Osteoblast (primary cell): ENCODE measurements at places on chromosomes 11 and 22. TPM values are rescaled to one million over a fixed set of nuclear protein-coding genes. Genes with fewer than 3 reads are reported as not detected.

DNA sequence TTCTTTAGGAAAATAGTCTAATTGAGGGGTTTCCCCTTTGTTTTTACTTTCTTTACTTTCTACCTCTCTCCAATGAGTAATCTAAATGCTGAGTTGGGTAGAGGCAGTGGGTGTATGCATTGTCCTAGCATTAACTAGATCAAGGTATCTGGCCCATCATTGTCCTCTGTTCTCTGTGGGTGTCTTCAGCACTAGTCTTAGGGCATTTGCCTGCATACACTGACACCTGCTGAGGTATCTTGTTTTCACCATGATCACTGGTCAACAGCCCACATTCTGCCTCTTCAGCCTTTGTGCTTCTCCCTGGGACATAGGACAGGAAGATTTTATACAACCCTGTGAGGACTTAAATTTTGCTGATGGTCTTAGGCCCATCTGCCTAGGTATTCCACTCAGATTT, 371.1 kb downstream of the RAB38 start:
- no peak overlapping the region for H3K4me3 ChIP-seq
- no peak overlapping the region for H3K27ac ChIP-seq
- H3K4me1 ChIP-seq = no peaks in the 10 kb centered on the region
- no peaks in the 10 kb centered on the region for H3K36me3 ChIP-seq
- DNase-seq = no peak

- H3K4me1 ChIP-seq = no peaks in the 10 kb centered on the region
- no peak for DNase-seq
- H3K36me3 ChIP-seq = no peaks in the 10 kb centered on the region
- no peak overlapping the region for H3K4me3 ChIP-seq
- H3K27ac ChIP-seq = no peak overlapping the region
Observed at GRCh38 chr11:13236626-13237025, 41.0 kb upstream of the BMAL1 start.

- no peak overlapping the region for H3K27ac ChIP-seq
- no peaks in the 10 kb centered on the region for H3K4me1 ChIP-seq
- DNase-seq = no peak
- no peak overlapping the region for H3K4me3 ChIP-seq
- H3K27me3 ChIP-seq = no peaks in the 10 kb centered on the region
Observed at GRCh38 chr11:8415195-8415594, 151.5 kb upstream of the LMO1 start.

GRCh38 chr11:110190885-110191284, 97.7 kb downstream of the ZC3H12C start:
- peaks cover 18% of the 10 kb centered on the region for H3K4me1 ChIP-seq
- no peaks in the 10 kb centered on the region for H3K36me3 ChIP-seq
- DNase-seq = no peak
- H3K27me3 ChIP-seq = no peaks in the 10 kb centered on the region
- H3K4me3 ChIP-seq = no peak overlapping the region

DNA sequence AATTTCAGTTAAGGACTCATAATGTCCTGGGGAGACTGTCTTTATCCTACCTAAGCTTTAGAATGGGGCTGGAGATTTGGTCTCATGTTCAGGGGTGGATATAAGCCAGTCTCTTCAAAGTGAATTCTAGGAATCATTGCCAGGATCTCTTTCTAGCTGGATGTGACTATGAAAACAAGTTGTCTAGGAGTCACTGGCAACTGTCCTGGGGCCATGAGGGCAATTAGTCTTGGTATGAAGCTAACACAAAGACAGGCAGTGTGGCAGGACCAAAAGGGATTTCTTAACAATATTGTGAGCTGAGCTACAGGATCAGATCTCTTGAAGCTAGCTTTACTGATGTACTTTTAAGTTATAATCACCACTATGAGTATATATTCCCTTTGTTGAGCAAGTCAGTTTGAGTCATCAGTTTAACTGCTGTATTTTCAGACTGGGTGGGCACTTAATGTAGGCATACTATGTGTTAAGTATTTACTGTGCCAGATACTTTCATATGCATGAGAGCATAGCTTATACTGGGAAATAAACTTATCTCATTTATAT, 390.0 kb upstream of the CCDC90B start:
- DNase-seq = no peak
- peaks cover 2% of the 10 kb centered on the region for H3K27me3 ChIP-seq
- H3K4me1 ChIP-seq = no peaks in the 10 kb centered on the region
- no peak overlapping the region for H3K27ac ChIP-seq
- H3K4me3 ChIP-seq = no peak overlapping the region
- no peaks in the 10 kb centered on the region for H3K36me3 ChIP-seq

DNA sequence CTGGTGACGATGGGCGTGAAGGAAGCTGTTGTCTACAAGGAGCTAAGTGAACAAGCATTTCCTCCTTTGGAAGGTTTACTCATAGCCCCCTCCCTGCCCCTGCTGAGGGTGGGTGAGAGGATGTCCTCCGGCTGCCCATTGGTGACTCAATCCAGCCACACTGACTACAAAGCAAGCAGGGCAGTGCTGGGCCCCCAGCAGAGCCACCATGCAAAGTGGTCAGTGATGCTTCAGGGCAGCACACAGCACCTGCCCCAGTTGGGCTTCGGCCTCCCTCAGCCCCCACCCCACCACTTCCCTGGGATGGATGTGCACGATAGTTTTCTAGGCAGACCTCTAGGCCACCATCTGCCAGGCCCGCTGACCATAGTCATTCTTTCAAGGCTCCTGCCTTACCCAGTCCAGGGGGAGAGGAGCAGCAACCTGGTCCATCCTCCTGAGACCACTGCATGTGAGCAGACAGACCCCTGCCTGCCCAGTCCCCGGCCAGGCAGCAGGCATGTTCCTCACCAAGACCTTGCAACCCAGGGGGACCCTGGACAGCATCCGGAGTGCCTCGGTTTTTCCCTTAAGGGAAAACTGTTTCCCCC, 125.1 kb downstream of the BCR start:
- peaks cover 3% of the 10 kb centered on the region for H3K36me3 ChIP-seq
- H3K4me3 ChIP-seq = no peak overlapping the region
- no peaks in the 10 kb centered on the region for H3K27me3 ChIP-seq
- peak; percentile 92 for DNase-seq

- no peak for DNase-seq
- no peaks in the 10 kb centered on the region for H3K27me3 ChIP-seq
- H3K27ac ChIP-seq = no peak overlapping the region
Observed at GRCh38 chr11:115357066-115357465, 147.1 kb downstream of the CADM1 start.

DNA sequence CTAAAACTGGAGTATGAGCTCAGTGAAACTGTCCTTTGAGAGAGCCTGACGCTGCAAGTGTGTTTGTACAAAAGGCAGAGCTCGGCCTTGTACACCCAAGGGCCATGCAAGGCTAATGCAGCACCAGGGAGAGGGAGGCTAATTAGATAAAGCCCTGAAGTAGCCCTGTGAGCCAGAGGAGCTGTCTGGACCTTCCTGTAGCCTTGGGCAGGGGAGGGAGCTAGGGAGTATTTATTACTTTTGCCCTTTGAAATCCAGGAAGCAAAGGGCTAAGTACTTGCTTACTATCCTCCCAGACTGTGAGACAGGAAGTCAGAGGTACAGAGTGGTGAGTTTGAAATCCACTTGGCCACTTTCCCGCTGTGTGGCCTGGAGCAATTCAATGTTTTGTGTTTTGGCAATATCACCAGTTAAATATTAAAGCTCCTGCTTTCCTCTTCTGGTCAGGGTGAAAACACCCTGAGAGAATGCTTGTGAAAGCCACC, 10.2 kb upstream of the LDHA start:
- H3K27ac ChIP-seq = peak overlapping the region; percentile 98
- peaks cover 27% of the 10 kb centered on the region for H3K4me1 ChIP-seq
- no peaks in the 10 kb centered on the region for H3K27me3 ChIP-seq
- peak overlapping the region; percentile 34 for H3K4me3 ChIP-seq

- H3K4me1 ChIP-seq = peaks cover 39% of the 10 kb centered on the region
- H3K36me3 ChIP-seq = no peaks in the 10 kb centered on the region
- H3K4me3 ChIP-seq = peak overlapping the region; percentile 77
- H3K27ac ChIP-seq = peak overlapping the region; percentile 80
- peak; percentile 90 for DNase-seq
- no peaks in the 10 kb centered on the region for H3K27me3 ChIP-seq
Observed at GRCh38 chr11:117097389-117098268, 599 bp downstream of the SIK3 start.

GRCh38 chr11:124977006-124977405, 23.0 kb downstream of the CCDC15 start:
- H3K27me3 ChIP-seq = no peaks in the 10 kb centered on the region
- H3K4me1 ChIP-seq = no peaks in the 10 kb centered on the region
- H3K36me3 ChIP-seq = no peaks in the 10 kb centered on the region
- no peak for DNase-seq
- H3K27ac ChIP-seq = no peak overlapping the region

GRCh38 chr11:19742588-19743292, 30.1 kb downstream of the NAV2 start:
- no peaks in the 10 kb centered on the region for H3K27me3 ChIP-seq
- no peak for DNase-seq
- peaks cover 12% of the 10 kb centered on the region for H3K36me3 ChIP-seq
- no peak overlapping the region for H3K4me3 ChIP-seq
- H3K27ac ChIP-seq = no peak overlapping the region
- H3K4me1 ChIP-seq = no peaks in the 10 kb centered on the region

DNA sequence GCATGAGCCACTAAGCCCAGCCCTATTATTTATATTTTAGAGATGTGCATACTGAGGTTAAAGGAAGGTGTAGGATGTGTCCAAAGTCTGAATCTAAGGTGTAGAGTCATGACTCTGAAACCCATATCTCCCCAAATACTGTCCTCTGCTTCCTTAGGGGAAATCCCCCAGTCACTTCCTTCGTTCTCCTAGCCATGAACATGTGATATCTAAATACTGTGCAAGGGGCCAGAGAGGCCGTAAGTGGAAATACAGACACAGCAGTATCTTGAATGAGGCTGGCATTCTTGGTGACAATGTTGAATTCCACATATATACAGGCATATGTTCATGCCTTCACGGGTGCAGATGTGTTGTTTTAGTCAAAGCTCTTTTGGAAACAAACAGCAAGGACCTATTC, 21.3 kb upstream of the PATZ1 start:
- no peak overlapping the region for H3K4me3 ChIP-seq
- no peak overlapping the region for H3K27ac ChIP-seq
- no peaks in the 10 kb centered on the region for H3K36me3 ChIP-seq
- H3K4me1 ChIP-seq = no peaks in the 10 kb centered on the region
- DNase-seq = no peak

- no peaks in the 10 kb centered on the region for H3K4me1 ChIP-seq
- no peak overlapping the region for H3K27ac ChIP-seq
Observed at GRCh38 chr22:38819387-38819940, 24.4 kb downstream of the NPTXR start.

GRCh38 chr11:121661880-121662486, 209.2 kb upstream of the SORL1-AS1 start:
- peak overlapping the region; percentile 95 for H3K27ac ChIP-seq
- peak overlapping the region; percentile 6 for H3K4me3 ChIP-seq
- no peaks in the 10 kb centered on the region for H3K27me3 ChIP-seq
- DNase-seq = peak; percentile 85
- peaks cover 20% of the 10 kb centered on the region for H3K4me1 ChIP-seq

DNA sequence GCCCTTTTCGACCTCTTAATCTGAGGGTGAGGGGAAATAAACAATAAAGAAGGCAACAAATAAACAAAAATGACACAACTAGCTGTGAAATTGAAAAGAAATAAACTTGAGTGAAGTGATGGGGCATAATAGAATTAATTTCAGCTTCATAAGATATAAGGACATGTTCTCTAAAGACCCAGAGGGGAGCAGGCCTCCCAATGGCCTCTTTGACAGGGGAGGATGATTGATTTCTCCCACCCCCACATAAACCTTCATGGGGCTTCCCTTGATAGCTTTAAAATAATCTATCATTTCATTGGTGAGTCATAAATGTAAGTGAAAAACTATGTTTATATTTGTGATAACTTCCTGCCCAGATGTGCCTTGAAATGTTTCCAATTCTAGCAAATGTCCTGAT, 226.3 kb upstream of the RAG2 start:
- H3K27me3 ChIP-seq = no peaks in the 10 kb centered on the region
- H3K4me1 ChIP-seq = no peaks in the 10 kb centered on the region
- no peak overlapping the region for H3K27ac ChIP-seq
- DNase-seq = no peak
- H3K4me3 ChIP-seq = no peak overlapping the region

DNA sequence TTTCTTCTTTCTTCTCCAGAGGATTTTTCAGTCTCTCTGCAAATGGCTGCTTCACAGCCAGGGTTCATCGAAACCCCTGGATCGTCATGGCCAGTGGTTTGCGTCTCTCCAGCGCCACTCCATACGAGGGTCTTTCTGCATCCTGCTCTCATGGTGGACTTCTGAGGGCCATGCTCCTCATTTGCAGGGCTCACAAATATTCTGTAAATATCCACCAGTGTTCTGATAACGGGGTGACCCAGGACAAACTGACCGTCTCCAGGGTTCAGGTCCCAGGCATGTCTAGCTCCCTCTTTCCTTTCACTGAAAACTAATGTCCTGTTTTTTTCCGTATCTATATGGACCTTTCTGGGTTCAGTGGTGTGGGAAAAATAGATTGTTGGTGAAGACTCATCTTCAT, 15.7 kb upstream of the VPREB1 start:
- no peaks in the 10 kb centered on the region for H3K4me1 ChIP-seq
- no peaks in the 10 kb centered on the region for H3K27me3 ChIP-seq
- no peak for DNase-seq
- no peak overlapping the region for H3K4me3 ChIP-seq

DNA sequence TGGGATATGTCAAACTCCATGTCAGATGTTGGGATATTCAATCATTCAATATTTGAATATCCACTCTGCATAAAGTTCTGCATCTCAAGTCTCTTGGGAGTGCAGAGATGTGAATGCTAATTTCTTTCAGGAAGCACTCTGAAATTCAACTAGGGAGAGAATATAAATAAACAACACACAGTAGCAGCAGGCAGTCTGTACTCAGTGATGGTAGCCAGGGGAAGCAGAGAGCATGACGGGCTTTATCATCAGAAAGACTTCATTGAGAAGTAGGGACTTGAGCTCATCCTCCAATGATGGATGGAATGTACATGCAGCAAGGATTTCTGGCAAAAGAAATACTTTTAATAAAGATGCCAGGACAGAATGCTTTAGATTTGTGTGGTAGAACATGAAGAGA, 9.8 kb upstream of the TEAD1 start:
- no peak for DNase-seq
- no peaks in the 10 kb centered on the region for H3K36me3 ChIP-seq
- H3K4me1 ChIP-seq = no peaks in the 10 kb centered on the region
- H3K27ac ChIP-seq = no peak overlapping the region
- peaks cover 2% of the 10 kb centered on the region for H3K27me3 ChIP-seq

- H3K36me3 ChIP-seq = peaks cover 3% of the 10 kb centered on the region
- no peaks in the 10 kb centered on the region for H3K4me1 ChIP-seq
- H3K27me3 ChIP-seq = no peaks in the 10 kb centered on the region
Observed at GRCh38 chr11:2670541-2671100, 29.2 kb downstream of the KCNQ1OT1 start.

KCNC1 gene
- total RNA-seq = under 0.01 TPM in 1 of 2 replicates, not detected in the other

OR52M1 gene
- not detected in 2 replicates for total RNA-seq

RTN4R gene
- total RNA-seq = under 0.01 and 0.29 TPM in 2 replicates

TMEM121B gene
- total RNA-seq = under 0.01 TPM in 1 of 2 replicates, not detected in the other

HBG1 gene
- total RNA-seq = not detected in 2 replicates

ZNRD2 gene
- total RNA-seq = 37.1 and 42.3 TPM in 2 replicates

MS4A15 gene
- not detected in 2 replicates for total RNA-seq

DGCR6 gene
- total RNA-seq = 0.59 and 1.1 TPM in 2 replicates
